ENCODE measurements at places on chromosomes 4 and X. TPM values are rescaled to one million over a fixed set of nuclear protein-coding genes. Genes with fewer than 3 reads are reported as not detected.

The INTS6L gene
- total RNA-seq = 2.4 TPM

The SMIM31 gene
- total RNA-seq = not detected

The KDR gene
- total RNA-seq = 12.4 TPM

The ARX gene
- not detected for total RNA-seq

The CXCL13 gene
- total RNA-seq = not detected

The TRIM61 gene
- 3.1 TPM for total RNA-seq

The CHRDL1 gene
- total RNA-seq = 3.1 TPM

The RBM46 gene
- not detected for total RNA-seq

The SERPINA7 gene
- total RNA-seq = not detected

The CENPVL1 gene
- total RNA-seq = not detected

The C4orf46 gene
- 3.5 TPM for total RNA-seq

The STK32B gene
- total RNA-seq = 0.37 TPM

The TNIP3 gene
- not detected for total RNA-seq

The REPS2 gene
- total RNA-seq = 4.7 TPM

The GPC3 gene
- 2.4 TPM for total RNA-seq

The VEGFC gene
- total RNA-seq = 10.9 TPM

The STPG2 gene
- total RNA-seq = 0.22 TPM

The TLR7 gene
- 0.81 TPM for total RNA-seq

The FAM184B gene
- not detected for total RNA-seq

The C4orf50 gene
- not detected for total RNA-seq

The RS1 gene
- not detected for total RNA-seq

The LIAS gene
- total RNA-seq = 30.1 TPM

The RGN gene
- total RNA-seq = 21.2 TPM

The RUFY3 gene
- 25.2 TPM for total RNA-seq

The GAGE12H gene
- total RNA-seq = not detected

The LONRF3 gene
- total RNA-seq = 4.3 TPM

The PHOX2B gene
- total RNA-seq = not detected

The BGN gene
- total RNA-seq = 78.1 TPM

The PAGE2 gene
- total RNA-seq = not detected

The SGMS2 gene
- total RNA-seq = 36.9 TPM

The DUX4 gene
- not detected for total RNA-seq

The PCDH10 gene
- total RNA-seq = 0.20 TPM

The PAGE4 gene
- not detected for total RNA-seq

The HAND2 gene
- total RNA-seq = 87.0 TPM

The MSX1 gene
- 4.6 TPM for total RNA-seq

The PRSS12 gene
- not detected for total RNA-seq

The SRPX2 gene
- total RNA-seq = 18.0 TPM

The CXCL5 gene
- not detected for total RNA-seq

The HMGN5 gene
- 3.5 TPM for total RNA-seq

The ZFYVE28 gene
- 2.9 TPM for total RNA-seq

The TCEAL6 gene
- not detected for total RNA-seq

The FGG gene
- 0.71 TPM for total RNA-seq

The SPON2 gene
- 12.4 TPM for total RNA-seq

The PDE5A gene
- total RNA-seq = 8.0 TPM

The PAK3 gene
- 0.11 TPM for total RNA-seq

The MXD4 gene
- 27.9 TPM for total RNA-seq

The TMPRSS11A gene
- not detected for total RNA-seq

The NDST4 gene
- total RNA-seq = not detected

The JADE3 gene
- total RNA-seq = 4.5 TPM

The CACNA1F gene
- total RNA-seq = not detected

The S100G gene
- not detected for total RNA-seq

The SSX1 gene
- total RNA-seq = not detected

The C4orf36 gene
- total RNA-seq = not detected

The SLC25A43 gene
- total RNA-seq = 0.63 TPM

The XG gene
- 0.25 TPM for total RNA-seq

The RASGEF1B gene
- total RNA-seq = 5.4 TPM

The SYN1 gene
- 13.7 TPM for total RNA-seq

The S100P gene
- not detected for total RNA-seq

The GUCY1B1 gene
- total RNA-seq = 14.4 TPM

Data from heart right ventricle (tissue), 16 donors.